Lung microvascular endothelial cell (primary cell): ENCODE measurements at places on chromosomes 6 and 20. TPM values are rescaled to one million over a fixed set of nuclear protein-coding genes. Genes with fewer than 3 reads are reported as not detected.

GRCh38 chr6:141528596-141528995 lies 604.1 kb upstream of the GJE1 start:
- no peak for DNase-seq

DNA sequence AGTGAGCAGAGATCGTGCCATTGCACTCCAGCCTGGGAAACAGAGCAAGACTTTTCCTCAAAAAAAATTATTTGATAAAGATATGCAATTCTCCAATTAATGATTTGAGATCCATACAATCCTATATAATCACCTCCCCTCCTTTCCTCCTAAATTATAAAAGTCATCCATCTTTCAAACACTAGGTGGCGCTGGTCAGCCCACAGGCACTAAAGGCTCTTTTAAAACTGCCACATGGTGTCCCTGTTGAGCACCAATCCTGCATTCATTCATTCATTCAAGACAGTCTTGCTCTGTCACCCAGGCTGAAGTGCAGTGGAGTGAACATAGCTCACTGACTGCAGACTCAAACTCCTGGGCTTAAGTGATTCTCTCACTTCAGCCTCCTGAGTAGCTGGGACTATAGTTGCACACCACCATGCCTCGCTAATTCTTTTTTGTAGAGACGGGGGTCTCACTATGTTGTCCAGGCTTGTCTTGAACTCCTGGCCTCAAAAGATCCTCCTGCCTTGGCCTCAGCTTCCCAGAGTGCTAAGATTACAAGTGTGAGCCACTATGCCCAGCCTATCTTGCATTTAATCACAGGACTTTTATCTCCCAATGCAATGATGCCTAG lies 58.7 kb upstream of the SLC2A12 start:
- DNase-seq: peak; percentile 78

- no peak for DNase-seq
Measured at GRCh38 chr20:38278763-38279162, 18.2 kb upstream of the KIAA1755 start.

DNA sequence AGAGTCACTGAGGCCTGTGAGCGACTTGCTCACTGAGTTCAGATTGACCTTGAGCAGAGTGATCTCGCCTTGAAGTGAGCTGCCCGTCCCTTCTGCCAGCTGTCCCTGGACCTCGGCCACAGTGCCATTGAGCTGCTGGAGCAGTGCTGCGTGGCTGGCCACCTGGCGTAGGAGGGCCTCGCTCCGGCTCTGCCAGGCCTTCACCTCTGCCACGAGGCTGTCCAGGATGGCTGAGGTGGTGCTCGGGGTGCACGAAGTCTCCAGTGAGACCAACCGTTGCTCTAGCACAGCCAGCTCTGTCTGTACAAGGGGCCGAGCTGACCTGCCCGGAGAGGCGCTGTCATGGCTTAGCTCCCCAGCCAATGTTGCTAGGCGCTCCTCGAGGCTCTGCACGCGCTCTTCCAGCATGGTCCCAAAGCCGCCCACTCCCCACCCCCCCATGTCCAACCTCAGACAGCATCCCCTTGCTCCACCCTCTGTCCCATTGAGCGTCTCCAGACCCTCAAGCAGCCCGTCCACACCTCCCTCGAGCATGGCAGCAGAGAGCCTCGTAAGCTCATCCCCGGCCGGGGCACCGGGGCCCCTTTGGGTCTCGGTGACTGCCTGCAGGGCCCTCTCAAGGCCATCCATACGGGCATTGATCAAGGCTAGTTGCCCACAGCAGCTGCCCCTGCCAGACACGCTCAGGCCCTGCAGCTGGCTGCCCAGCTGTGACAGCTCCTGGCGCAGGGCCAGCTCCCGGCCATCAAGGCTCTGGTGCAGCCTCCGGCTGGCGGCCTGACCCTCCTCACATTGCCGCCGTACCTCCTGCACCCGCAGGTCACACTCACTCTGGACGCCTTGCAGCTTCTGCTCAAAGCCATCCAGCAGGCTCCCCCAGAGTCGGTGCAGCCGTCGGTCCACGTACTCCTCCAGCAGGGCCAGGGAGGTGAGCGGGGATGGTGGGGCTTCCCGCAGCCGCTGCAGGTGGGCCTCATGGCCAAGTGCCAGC lies 4.6 kb downstream of the EMILIN3 start:
- no peak for DNase-seq

GRCh38 chr20:34559311-34560140 lies 1.0 kb downstream of the MAP1LC3A start:
- DNase-seq: no peak

The CHRNA4 gene
- total RNA-seq: 0.20 TPM in 1 of 2 replicates, not detected in the other

The AKAP12 gene
- total RNA-seq: 250 and 900 TPM in 2 replicates
